ENCODE measurements at places on chromosomes 2 and 18.

DNA sequence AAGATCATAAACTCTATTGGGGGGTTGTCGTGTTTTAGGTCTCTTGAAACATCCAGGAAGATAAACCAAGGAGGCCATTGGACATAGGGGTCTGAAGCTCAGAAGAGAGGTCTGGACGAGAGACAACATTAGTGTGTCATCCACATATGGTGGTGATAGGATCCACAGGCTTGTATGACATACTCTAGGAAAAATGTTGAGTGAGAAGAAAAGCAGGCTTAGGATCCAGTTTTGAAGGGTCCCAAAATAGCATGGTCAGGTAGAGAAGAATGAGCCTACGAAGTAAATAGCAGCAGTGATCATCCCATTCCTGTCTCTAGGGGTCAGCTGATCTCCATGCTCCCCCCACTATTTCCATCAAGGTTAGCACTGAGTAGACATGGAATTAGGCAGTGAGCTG lies 166.8 kb downstream of the ANKRD30B start:
- DNase-seq: no peak

- no peak for DNase-seq
Observed at GRCh38 chr2:154437104-154437503, 261.4 kb upstream of the KCNJ3 start.

DNA sequence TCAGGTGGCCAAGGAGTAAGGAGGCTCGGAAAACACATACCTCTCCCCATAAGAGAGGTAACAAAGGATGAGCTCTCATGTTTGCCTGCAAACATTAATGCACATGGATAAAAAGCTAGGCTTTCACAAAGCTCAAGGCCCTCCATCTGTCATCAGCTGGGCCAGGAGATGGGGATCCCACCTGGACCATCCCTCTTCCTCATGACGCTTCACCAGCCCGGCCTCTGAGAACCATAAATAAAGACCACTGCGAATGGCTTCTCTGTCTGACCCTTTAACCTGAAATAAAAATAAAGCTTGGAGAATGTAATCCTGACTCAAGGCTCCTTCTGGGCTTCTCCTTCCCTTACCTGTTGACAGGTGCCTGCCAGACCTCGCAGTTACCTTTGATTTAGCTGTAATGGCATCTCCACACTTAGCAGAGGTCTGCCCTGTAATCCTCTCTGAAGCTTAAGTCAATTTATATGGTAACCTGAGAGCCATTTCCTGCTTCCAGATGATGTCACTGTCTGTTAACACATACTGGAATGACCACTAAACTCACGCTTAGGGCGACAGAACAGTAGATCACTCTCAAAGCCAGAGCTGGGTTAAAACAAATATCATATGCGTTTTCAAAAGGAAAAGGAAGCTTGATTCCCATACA lies 29.3 kb upstream of the FOXI3 start:
- peak; percentile 6 for DNase-seq

- DNase-seq: no peak
Observed at GRCh38 chr2:231299267-231299666, 96.2 kb upstream of the B3GNT7 start.

DNA sequence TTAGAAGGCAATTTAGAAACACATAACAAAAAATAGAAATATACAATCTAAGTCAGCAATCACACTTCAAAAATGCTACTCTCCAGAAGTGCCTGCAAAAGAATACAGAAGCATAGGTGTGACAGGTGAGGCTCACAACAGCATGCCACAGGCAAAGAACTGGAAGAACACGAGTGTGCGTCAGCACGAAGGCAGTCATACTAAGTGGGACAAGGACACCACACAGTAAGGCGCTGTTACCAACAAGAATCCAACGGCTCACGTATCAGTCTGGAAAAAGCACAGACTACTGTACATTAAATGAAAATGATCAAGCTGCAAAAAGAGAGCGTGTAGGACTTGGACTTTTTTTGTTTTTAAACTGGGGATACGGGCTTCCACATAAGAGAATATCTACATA lies 18.7 kb downstream of the HDLBP start:
- DNase-seq: no peak

- no peak for DNase-seq
Observed at GRCh38 chr2:33652830-33653229, 53.7 kb upstream of the FAM98A start.

- no peak for DNase-seq
Observed at GRCh38 chr2:219681694-219682300, 54.4 kb downstream of the SLC4A3 start.

- no peak for DNase-seq
Observed at GRCh38 chr2:69299772-69300516, 87.1 kb downstream of the GFPT1 start.

GRCh38 chr2:127927384-127927783 lies 41.6 kb upstream of the AMMECR1L start:
- no peak for DNase-seq

- no peak for DNase-seq
Observed at GRCh38 chr2:54859416-54859815, 136.0 kb downstream of the EML6 start.

- DNase-seq: no peak
Observed at GRCh38 chr18:58495207-58495606, 133.7 kb downstream of the ALPK2 start.

DNA sequence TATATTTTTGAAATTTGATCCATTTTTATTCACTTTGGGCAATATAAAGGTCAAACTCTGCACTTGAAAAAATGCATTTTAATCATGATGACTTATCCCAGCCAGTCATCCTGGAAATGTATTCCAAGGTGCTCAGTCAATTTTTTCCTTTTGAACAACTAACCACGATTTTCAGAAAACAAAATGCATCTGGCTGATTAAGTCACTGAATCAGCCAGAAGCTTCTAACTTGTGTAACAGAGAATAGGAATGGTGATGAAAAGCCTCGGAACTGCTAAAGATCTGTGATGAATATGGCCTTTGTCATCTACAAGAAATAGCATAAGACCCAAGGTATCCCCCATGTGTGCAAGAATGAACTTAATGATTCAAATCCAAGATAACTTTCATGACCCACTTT lies 572.7 kb downstream of the EPHA4 start:
- no peak for DNase-seq

- DNase-seq: no peak
Observed at GRCh38 chr2:171957061-171957460, 34.8 kb downstream of the HAT1 start.

DNA sequence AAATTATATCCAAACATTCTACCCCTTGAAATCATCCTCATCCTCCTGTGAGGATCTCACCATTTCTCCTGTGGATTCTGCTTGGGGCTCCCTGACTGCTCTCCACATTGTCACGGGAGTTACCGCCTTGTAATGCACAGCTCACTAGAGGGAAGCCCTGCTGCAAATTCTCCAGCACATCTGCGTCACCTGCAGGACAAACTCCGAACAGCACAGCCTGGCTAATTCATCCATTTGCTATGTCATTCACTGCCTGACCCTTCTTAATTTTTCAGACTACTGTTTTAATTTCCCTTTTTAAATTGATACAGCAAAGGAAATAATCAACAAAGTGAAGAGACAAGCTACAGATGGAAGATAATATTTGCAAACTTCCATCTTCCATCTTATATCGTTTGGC lies 627.4 kb downstream of the FBXO15 start:
- DNase-seq: no peak

GRCh38 chr2:143885461-143885860 lies 634.5 kb downstream of the ZEB2 start:
- no peak for DNase-seq

DNA sequence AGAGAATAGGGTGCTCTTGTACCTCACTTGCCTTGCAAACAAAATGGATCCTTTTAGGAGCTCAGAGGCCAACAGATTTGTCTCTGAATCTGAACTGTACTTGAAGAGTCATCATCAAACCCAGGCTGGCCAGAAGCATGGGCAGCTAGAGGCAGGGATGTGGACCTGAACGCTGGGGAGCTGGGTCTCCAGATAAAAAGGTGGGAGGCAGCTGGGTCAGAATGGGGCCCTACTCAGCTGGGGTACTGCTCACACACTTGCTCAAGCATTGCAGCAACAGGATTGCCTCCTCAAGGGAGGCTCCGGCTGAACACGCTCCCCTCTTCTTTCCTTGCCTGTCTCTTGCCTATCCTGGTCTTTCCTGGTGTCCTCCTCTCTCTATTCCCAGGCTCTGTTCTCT lies 57.3 kb upstream of the SIX3 start:
- DNase-seq: no peak

DNA sequence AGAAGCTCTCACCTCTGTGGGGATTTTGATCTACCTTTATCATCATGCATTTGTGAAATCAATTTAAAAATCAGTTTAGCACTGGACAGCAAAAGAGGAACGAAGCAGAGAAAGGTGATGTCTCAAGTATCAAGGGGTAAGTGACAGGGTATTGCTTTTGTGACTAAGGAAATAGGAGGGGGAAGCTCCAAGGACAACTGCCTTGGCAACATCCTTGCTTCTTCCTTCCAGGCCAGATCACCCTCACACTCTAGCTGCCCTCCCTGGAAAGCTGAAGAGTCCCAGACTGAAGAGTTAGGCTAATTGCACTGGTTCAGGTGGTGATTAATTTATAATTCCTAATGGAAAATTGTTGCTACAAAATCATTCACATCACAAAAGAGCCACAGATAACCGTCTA lies 859.1 kb upstream of the ACVR2A start:
- no peak for DNase-seq

GRCh38 chr2:19933351-19933981 lies 31.7 kb upstream of the TTC32 start:
- no peak for DNase-seq

DNA sequence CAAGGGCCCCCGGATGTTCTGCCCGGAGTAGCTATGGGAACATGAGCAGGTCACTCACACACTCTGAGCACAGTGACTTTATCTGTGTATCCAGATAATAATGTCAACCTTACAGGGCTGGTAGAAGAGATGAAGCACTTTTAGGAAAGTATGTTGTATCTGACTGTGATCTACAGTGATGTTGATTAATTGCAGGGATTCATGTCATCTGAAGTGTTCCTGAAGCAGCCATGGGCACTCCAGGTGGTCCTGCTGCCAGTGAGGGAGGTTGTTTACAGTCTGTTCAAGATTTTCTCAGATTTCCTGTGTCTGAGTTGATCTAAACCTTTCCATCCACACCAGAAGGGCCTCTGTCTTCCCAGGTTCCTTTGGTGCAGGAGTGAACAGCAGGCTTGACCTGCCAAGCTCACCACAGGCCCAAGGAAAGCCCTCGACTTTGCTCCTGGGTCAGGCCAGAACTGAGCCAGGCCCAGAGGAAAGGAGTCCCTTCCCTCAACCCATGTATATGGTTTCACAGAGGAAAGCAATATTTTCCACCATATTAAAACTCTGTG lies 28.0 kb downstream of the KIAA2012 start:
- DNase-seq: no peak

GRCh38 chr18:8765783-8766463 lies 60.6 kb downstream of the MTCL1 start:
- no peak for DNase-seq

GRCh38 chr2:10533811-10534321 lies 85.7 kb upstream of the ODC1 start:
- DNase-seq: no peak

DNA sequence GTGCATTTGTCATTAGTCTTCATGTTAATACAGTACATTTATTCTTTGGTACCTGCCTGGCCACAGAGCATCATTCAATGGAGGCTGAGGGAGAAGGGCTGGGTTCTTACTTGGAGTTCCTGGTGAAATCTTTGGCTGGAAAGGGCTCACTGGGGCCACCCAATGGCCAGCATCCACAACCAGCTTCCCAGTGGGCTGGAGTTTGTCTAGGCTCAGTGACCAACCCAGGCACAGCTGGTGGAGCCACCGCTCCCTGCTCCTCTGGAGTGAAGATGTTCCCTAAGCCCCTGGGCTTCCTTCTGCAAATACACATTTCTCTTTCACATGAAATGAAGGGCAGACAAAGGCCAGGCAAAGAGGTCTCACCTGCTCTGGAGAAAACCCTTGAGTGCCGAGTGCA lies 34.4 kb downstream of the EHD3 start:
- no peak for DNase-seq

DNA sequence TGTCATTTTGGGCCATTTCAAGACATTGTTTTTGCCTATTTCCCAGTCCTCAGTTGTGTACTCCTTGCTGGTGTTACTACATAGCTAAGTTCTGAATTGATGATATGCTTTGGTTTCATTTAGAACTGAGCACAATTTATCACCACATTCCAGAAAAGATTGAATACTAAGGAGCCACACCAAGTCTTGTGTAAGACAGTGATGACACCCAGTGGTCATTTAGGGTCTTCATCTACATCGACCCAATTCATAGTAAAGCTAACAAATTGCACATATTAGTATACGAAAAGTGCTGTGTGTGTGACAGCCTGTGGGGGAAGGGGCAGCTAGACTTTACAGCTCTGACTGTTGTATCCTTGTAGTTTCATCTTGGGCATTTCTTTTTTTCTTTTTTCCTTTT lies 10.9 kb upstream of the DLX2 start:
- no peak for DNase-seq

- DNase-seq: no peak
Observed at GRCh38 chr2:211351987-211352386, 795.6 kb downstream of the CPS1 start.

DNA sequence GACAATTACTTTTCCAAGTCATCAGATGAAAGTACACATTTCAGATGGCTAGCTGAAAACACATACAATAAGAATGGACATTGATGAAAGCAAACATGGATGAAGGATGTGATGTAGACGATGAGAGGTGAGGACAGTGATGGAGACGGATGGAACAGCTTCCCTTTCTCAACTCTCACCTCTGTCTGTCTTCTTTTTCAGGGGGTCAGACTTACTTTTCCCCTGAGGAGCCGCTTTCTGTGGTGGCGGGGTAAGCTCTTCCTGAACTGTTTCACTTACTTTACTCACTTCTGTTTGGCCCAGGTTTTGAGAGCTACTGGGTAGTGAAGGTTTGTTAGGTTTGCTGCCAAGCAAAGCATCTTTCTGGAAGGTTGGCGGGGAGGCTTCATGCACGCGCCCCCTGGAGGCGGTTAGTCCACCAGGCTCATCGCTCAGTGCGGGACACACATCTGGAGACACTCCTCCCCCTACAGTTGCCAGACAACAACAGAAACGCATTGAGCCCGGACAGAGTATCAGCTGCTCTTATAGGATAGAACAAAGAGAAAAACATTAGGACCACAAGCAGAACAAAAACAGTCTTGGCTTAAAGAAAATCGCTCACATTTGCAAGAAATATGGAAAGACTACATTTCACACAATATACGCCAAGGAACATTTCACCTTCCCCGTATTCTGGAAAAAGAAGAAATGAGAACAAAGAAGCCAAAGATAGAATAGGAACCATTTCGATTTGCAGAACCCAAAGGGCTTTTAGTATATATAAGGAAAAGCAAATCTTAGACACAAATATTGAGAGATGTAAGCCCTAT lies 90.5 kb downstream of the MYOM1 start:
- no peak for DNase-seq
